Glutamatergic neuron (in vitro differentiated cells): ENCODE measurements at places on chromosomes 11 and 22.

GRCh38 chr11:121610706-121611105 is 157.9 kb upstream of the SORL1-AS1 start:
- no peak for DNase-seq

DNA sequence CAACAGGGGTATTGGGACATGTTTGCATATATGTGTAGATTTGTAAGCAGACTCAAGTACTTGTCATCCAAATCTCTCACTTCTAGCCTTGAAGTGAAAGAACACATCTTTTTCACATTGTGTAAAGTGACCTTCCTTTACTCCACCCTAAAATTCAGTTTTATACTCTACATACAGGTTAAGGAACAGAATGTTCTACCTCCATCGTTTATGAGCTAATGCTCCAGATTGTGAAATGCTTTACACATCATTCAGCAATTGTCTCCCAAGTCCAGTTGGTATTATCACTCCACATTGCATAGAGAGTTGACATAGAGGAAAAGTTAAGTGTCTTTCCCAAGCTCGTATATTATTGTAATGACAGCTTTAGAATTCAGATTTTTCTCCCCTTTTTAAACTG is 46.1 kb upstream of the BLID start:
- DNase-seq: no peak

DNA sequence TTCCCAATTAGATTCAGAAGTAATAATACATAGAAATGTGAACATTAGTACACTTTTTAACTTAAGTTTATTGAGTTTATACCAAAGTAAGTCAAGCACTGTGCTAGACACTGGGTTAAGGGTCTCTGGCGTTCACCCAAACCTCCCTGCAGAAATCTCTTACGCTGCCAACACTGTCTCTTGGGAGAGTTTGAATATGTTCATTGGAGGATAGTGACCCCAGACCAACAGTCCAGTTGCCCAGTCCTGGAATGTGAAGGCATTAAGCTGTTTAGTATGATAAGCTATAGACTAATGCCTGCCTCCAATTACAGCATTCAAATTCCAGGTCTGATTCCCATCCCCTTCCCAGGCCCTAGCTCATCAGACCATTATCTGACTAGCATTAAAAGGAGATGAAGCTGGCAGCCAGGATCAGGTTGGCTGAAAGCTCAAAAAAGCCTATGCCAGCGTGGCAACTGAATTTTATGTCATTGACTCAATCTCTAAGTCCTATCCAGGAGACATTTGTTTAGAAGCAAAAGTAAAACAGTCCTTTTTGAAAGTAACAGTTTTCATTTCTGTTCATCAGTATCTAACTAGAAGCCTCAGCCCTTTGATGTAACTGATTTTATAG is 77.8 kb downstream of the SFI1 start:
- no peak for DNase-seq

GRCh38 chr11:99932684-99933083 is 754.4 kb upstream of the ARHGAP42 start:
- no peak for DNase-seq

DNA sequence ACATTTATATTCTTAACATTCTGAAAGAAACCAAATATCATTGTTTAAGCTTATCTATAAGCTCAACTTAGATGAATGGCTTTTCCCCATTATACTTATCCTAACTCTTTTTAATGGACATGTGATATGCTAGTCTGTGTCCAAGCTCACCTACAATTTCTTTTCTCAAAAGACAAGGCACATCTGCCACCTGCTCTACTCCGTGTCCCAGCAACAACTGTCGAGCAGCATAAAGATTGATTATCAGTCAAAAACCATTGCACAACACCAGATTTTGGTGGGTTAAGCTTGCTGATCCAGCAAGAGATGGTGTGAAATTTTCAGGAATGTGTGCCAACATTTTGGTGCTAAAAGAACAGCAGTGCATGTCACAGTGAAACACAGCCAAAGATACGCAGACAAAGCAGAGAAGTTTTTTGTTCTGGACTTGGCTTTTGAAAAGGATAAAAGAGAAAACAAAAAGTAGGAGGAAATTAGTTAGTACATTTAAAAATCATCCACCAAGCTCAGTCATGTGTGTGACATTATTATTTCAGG is 65.8 kb downstream of the DCDC1 start:
- DNase-seq: no peak

GRCh38 chr22:37924386-37925065 is 18.4 kb downstream of the MICALL1 start:
- no peak for DNase-seq

DNA sequence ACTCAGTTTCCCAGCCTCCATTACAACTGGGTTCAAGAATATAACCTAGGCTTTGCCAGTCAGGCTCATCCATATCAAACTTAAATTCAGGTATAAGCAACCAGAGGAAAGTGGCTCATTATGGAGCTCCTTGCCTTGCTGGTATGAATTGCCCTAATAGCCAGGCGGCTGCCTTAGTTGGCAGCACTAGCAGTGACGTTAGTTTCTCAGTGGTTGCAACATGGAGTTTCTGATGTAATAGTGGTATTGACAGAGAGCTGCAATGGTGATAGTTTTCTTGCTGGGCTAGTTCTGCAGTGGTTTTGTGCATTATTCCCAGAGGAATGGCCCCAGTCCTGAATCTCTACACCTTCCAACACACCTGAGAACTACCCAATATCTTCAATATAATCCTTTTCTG is 3.8 kb upstream of the TMEM123 start:
- no peak for DNase-seq

GRCh38 chr11:96340555-96340885 is 2.5 kb downstream of the MAML2 start:
- no peak for DNase-seq

DNA sequence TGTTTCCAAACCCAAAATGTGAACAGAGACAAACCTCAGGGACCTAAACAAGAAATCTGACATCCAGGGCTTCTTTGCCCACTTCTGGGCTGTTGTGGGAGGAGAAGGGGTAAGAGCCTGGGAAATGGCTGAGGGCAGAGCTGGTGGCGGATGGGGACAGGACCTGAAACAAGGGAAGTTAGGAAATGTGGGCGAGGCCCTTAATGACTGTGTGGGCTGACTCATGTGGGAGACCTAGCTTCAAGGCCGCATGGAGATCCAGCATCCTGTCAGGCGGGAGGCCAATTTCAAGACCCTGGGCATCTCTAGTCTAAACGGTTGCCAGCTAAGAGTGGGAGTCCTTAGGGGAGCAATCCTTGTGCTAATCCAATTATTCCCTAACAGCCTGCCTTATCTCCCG is 2.1 kb upstream of the OAF start:
- DNase-seq: no peak

- no peak for DNase-seq
Observed at GRCh38 chr11:124519850-124520549, 23.5 kb downstream of the OR8B12 start.

DNA sequence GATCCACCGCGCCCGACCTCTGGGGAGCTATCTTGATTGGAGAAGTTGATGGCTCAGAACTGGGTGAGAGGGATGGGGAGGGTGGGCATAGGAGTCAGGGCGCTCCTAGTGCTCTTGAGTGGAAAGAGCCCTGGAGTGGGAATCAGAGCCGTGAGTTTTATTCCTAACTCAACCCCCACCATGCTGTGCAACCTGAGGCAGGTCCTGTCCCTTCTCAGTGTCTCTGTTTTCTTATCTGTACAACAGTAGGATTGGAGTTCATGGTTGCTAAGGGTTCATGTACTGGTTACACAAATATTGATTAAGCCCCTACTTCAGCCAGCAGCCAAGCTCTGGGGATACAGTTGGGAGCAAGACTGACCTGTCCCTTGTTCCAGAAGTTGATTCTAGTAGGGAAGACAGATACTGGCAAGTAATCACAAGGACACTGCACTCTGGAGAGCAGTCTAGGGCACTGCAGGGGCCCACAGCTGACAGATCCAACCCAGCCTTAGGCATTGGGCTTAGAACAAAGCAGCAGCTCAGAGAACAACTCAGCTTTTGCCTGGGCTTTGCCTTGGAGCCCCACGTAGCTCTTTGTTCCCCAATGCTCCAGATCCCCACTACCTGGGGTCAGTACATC is 12.4 kb upstream of the DAGLA start:
- no peak for DNase-seq

DNA sequence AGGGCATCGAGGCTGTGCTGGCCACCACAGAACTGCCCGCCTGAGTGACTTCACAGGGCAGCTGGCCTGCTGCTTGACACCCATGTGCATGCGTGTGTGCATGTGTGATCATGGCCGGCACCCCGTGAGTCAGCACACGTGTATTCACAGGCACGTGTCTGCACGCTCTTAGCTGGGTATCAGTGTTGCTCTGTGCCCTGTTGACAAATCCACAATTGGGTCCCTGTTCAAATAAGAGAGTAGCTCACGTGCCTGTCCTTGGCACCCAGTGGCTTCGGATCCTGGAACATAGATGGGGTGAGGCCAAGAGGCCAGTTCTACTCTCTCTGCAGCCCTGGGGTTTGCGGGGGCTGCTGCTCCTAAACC is 14.0 kb downstream of the B3GAT1 start:
- no peak for DNase-seq

- DNase-seq: no peak
Observed at GRCh38 chr11:126573325-126573978, 218.0 kb downstream of the ST3GAL4 start.

DNA sequence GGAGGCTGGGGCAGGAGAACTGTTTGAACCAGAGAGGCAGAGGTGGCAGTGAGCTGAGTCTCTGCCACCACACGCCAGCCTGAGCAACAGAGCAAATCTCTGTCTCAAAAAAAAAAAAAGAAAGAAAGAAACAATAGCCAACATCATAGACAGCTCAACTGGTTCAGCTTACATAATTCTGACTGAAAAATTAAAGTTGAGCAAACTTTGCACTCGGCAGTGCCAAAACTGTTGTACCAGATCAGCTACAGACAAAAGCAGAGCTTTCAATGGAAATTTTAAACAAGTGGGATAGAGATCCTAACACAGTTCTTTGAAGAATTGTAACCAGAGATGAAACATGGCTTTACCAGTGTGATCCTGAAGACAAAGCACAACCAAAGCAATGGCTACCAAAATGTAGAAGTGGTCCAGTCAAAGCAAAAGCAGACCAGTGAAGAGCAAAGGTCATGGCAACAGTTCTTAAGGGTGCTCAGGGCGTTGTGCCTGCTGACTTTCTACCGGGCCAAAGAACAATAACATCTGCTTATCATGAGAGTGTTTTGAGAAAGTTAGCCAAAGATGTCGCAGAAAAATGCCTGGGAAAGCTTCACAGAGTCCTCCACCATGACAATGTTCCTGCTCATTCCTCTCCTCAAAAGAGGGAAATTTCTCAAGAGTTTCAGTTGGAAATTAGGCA is 59.3 kb downstream of the TTC28 start:
- DNase-seq: no peak

DNA sequence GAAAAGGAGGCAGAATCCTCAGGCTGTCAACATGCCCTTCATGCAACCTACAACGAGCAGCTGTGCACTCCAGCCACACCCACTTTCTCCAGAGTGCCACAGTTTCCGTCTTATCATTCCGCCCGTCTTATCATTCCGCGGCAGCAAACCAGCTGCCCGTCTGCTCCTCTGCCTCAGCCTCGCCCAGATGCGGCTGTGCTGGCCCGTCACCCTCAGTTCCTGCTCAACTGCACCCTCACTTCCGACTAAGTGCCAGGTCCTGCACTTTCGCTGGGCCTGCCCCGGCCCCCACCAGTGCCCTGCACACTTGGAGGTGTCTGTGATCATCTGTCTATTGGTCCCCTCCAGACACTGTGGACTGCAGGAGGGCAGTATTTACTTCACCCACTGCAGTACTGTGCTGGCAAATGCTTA is 43.7 kb downstream of the MICAL3 start:
- peak; percentile 50 for DNase-seq

GRCh38 chr11:35106595-35106994 is 32.4 kb upstream of the CD44 start:
- DNase-seq: no peak

- no peak for DNase-seq
Observed at GRCh38 chr22:17724678-17725499, 49.4 kb downstream of the BID start.

DNA sequence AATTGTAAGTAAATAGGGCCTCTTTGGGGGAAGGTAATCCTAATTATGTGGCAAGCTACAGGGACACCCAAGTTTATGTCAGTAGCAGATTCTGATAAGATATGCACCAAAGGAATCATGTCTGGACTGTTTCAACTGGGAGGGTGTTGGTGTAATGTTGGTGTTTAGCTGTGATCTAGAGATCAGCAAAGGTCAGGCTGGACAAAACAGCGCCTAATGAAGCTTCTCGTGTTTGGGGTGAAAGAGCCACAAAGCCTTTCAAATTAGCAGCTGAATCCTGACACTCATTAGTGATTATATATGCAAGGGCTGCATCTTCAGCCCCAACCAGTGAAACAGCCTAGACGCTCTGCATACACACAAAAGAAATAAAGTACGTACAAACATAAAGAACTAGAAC is 106.3 kb downstream of the MPPED2 start:
- DNase-seq: no peak

DNA sequence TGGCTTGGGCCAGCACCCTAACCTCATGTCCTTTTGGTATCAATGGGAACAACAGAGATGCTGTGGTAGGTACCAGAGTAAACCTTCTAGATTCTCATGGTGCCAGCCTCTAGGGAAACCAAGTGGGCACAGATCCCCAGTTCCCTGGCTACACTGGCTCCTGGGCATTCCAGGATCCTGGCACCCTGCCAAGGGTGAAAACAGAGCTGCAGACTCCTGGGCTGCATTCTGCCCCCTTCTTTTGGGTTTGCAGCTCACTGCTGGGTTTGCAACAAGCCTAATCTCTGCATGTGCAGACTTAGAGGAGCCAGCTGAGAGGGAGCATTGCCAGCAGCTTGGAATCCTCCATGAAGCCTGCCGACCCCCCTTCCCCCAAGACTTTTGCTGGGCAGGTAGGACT is 30.6 kb downstream of the PRDM11 start:
- no peak for DNase-seq

DNA sequence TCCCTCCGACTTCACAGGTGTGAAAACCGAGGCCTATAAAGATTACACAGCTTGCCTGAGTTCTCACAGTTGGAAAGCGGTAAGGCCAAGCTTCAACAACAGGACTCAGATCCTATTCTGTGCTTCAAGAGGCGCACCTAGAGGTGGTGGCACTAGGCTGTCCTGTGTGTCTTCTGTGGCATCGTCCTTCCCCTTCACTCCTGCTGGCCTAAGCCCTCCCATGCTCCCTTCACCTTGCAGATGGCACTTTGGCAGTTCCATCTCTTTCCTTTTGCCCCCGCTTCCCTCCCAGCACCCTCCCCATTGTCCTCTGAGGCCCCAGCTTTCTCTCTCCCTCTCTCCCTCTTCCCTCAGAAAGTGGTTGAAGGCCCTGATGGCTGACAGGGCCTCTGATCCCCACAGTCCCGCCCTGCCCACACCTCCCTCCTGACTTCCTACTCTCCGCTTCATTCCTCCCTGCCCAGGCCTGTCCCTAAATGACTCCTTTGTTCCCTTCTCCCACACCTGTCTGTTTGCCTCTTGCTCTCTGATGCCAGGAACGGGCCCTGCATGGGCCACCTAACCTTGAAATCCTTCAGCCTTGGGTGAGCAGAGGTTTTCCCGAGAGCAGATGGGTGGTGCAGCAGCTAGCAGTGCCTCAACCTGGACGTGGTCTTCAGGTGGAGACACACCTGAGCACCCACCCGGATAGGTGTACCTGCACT is 5.8 kb downstream of the TRIM29 start:
- peak; percentile 7 for DNase-seq

GRCh38 chr22:44256085-44256484 is 56.7 kb downstream of the SHISAL1 start:
- DNase-seq: no peak
